ENCODE measurements at places on chromosomes 11 and 22.

- DNase-seq = no peak
Observed at GRCh38 chr11:116960930-116961329, 123.5 kb upstream of the APOA1 start.

- no peak for DNase-seq
Observed at GRCh38 chr11:113596658-113597057, 109.5 kb downstream of the TMPRSS5 start.

DNA sequence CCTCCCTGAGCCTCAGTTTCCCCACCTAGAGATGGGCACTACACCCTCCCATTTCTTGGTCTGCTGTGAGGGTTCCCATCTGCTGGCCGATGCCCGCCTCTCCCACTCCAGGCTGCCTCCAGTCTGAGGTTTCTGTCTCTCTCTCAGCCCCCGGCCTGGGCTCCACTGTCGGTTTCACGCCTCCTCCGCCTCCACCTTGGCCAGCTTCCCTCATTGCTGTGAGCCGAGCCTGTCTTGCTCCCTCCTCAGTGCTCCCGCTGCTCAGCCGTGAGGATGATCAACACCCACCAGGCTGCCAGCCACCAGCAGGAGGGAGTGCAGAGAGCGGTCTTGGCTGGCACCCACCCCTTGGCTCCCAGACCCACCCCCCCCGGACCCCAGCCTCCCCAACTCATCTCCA, 61.0 kb downstream of the CYTH4 start:
- no peak for DNase-seq

- no peak for DNase-seq
Observed at GRCh38 chr22:50396751-50397370, 53.7 kb downstream of the PPP6R2 start.

- DNase-seq = no peak
Observed at GRCh38 chr22:39427751-39428596, 28.4 kb downstream of the TAB1 start.

GRCh38 chr11:112185883-112186282, 10.6 kb downstream of the BCO2 start:
- no peak for DNase-seq

DNA sequence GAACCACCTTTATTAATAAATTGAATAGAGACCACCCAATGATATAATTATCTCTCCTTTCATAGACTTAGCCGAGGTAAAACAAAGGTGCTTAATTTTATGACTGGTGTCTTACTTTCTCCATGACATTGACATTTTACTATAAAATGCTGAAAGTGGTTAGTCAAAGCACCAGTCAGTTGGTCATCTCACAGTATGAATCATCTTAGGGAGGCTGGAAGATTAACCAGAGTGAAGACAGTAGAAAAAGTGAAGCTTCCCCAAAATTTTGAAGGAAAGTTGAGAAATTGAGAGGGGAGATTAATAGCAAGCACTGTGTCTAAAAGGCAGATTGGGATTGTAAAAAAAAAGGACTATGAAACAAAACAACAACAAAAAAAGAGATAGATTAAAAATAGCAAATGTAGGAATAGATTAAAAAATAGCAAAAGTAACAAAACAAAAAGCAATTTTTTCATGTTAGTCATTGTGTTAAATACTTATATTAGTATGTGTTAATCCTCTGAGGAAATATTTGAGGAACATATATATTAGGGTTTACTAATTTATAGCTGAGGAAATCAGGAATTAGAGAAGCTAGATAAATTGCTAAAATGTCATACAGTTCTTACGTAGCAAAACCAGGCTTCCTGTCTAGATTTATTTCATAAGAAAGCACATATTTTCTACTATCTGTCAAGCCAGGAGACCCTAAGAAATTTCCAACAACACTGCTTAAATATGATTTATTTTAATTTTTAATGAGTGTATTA, 557.3 kb upstream of the ANO5 start:
- DNase-seq = no peak

- no peak for DNase-seq
Observed at GRCh38 chr11:17898782-17899181, 114.1 kb downstream of the SERGEF start.

DNA sequence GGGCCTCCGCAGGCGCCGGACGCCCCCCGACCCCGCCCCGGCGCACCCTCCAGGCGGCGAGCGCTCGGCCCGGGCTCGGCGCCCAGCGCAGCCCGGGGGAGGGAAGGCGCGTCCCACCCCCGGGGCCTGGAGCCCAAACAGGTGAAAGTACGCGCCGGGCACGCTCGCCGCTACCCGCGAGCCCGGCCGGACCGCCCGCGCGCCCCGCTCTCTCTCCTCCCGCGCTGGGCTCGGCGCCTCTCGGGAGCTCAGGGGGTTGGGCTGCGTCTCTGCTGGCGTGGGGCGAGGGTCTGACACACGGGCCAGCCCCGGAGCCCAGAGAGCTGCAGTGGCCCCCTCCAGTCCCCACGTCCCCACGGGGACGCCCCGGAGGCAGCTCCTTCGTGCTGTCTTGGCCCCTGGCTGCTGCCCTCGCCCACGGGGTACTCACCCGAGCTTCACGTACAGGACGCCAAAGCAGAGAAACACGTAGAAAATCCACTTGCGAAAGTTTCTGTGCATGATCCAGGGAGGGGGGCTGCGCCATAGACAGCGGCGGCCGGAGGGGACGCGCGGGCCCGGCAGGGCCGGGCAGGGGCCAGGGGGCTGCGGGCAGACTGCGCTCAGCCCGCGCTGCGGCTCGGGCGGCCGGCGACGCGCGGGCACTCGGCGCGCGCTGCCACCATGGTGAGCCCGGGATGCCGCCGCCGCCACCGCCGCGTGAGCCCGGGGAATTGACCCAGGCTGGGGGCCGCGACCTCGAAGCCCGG, 534 bp downstream of the WNT7B start:
- no peak for DNase-seq

- DNase-seq = no peak
Observed at GRCh38 chr11:27228232-27228905, 134.6 kb downstream of the CCDC34 start.
